Trophoblast cell (in vitro differentiated cells and primary cell): ENCODE measurements at places on chromosomes 11 and 22.
A peak's percentile ranks its signal among the peaks of the same experiment; 100 is the strongest.

DNA sequence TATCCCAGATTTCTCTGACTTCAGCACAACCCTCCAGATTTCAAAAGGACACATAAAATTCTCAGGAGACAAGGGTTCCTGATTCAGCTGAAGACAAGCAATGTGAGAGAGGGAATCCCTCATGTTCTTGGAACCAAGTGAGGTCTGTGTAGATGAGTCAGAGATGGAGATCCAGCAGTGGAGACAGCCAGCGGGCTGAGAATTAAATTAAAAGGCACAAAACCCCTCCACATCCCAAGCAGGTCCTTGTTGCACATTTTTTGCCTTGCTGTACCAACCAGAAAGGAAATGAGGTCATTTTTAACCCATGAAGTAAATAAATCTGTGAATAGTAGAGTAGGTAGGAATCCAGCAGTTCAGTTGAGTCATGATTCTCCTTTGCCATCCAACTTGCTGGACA is 9.7 kb downstream of the MTNR1B start:
- no peak for DNase-seq

GRCh38 chr22:22590136-22590891 is 31.2 kb upstream of the PRAME start:
- DNase-seq: no peak

DNA sequence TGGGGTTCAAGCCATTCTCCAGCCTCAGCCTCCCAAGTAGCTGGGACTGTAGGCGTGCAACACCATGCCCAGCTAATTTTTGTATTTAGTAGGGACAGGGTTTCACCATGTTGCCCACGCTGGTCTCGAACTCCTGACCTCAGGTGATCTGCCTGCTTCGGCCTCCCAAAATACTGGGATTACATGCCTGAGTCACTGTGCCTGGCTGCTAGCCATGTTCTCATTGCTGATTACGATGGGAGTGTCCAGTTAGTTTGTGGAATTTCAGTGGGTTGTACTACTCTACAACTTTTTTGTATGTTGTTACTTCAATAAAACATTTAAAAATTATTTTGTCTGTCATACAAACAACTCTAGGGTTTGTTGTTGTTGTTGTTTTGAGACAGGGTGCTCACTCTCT is 4.8 kb upstream of the VPS11 start:
- DNase-seq: no peak

GRCh38 chr11:17845431-17845881 is 110.9 kb downstream of the KCNC1 start:
- no peak for DNase-seq

GRCh38 chr11:116602637-116602942 is 170.2 kb downstream of the BUD13 start:
- DNase-seq: no peak

GRCh38 chr11:120545813-120546212 is 34.3 kb downstream of the GRIK4 start:
- no peak for DNase-seq

- no peak for DNase-seq
These were observed 1506.8 kb downstream of the BRD1 start for GRCh38 chr22:48320683-48321451.

- DNase-seq: peak; percentile 46
These were observed 255.9 kb upstream of the POU2AF2 start for GRCh38 chr11:110989428-110990133.

GRCh38 chr11:130088919-130089673 is 19.4 kb downstream of the APLP2 start:
- DNase-seq: no peak

DNA sequence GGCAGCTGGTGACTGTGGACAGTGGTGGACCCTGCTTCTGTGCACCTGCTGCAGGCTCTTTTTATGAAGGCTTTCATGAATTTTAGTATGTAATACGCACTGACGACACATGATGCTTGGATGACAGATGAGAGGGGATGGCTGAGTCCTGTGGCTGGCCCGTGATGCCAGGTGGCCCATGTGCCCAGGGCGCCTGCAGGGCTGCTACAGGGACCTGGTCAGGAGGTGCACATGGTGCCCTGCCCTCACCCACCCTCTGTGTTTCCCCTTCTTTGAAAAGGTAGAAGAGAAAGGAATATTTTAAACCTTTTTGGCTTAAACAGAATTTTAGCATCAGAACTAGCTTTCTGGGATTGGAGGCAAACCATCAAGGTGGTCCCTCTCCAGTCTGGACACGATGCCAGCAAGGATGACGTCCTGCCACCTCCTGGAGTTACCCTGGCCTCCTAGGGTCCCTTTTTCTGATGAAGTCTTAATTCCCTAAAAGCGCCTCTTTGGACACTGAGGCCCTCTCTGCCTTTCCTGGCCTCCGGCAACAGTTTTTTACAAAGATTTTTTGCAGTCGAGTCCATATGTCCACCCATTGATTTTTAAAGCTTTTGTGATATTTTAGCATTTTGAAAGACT is 5.4 kb upstream of the RANBP1 start:
- DNase-seq: no peak

- no peak for DNase-seq
These were observed 1.9 kb upstream of the MOGAT2 start for GRCh38 chr11:75715688-75716087.

DNA sequence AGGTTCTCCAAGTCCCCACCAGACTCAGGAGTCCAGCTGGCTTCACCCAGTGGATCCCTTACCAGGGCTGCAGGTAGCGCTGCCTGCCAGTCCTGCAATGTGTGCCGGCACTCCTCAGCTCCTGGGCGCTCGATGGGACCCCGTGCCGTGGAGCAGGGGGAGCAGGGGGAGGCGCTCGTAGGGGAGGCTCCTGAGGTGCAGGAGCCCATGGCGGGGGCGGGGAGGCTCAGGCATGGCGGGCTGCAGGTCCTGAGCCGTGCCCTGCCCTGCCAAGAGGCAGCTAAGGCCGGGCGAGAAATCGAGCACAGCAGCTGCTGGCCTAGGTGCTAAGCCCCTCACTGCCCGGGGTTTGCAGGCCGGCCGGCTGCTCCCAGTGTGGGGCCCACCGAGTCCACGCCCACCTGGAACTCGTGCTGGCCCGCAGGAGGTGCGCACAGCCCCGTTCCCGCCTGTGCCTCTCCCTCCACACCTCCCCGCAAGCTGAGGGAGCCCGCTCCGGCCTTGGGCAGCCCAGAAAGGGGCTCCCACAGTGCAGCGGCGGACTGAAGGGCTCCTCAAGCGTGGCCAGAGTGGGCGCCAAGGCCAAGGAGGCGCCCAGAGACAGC is 792.9 kb upstream of the CCDC179 start:
- DNase-seq: no peak

- no peak for DNase-seq
These were observed 906 bp downstream of the CCDC90B start for GRCh38 chr11:83285151-83285770.

DNA sequence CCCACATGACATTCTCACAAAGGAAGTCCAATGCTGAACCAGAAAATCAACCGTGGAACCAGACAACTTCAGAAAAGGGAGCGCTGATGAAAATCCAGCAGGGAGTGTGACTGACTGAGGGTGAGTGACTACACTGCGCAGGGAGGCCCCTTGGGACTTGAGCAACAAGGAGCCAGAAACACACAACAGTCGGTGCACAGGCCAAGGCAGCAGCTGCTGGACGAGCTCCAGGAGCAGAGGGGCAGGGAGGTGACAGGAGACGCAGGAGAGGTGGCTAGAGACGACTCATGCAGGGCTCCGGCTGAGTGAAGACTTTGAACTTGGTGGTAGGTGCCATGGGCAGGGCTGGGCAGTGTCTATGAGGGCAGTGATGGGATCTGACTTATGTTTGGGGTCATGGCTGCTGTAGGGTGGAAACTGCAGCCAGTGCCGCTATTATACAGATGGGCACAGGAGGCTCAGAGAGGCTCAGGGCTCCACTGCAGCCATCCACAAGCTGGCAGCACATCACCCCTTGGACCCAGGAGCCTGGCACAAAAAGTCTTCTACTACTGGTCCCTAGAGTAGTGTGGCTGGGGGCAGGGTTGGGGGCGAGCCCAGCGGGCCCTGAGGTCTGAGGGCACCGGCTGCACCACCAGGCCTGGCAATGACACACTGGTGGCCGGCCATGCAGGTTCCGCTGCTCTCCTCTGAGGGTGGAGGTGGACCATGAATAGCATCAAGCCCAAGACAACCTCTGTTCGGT is 10.3 kb upstream of the FADD start:
- no peak for DNase-seq

GRCh38 chr22:31230155-31230870 is 18.2 kb downstream of the LIMK2 start:
- DNase-seq: peak; percentile 65

DNA sequence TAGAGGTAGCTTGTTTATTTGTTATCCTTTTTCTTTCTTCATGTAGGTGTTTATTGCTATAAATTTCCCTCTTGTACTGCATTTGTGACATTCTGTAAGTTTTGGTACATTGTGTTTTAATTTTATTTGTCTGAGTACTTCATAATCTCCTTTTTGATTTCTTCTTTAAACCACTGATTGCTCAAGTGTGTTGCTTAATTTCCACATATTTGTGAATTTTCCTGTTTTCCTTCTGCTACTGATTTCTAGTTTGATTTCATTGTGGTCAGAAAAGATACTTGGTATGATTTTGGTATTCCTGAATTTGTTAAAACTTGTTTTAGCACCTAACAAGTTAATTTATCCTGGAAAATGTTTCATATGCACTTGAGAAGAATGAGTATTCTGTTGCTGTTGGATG is 15.1 kb downstream of the OR10V1 start:
- no peak for DNase-seq

DNA sequence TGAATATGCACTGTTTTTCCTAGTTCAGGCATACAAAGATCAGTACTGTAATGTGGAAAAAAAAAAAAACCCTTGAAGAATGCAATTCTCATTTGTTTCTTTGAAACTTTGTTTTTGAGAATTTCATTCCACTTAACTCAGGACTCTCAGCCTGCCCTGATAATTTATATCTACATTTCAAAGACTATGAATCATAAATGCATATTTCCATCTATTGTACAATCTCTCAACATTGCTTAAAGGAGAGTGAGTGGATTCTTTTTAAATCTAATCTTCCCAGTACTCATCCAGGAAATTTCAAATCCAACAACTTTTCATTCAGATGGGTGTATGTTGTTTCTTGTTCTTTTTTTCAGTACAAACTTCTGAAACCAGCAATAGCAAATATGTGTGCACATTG is 322.2 kb upstream of the DDI1 start:
- DNase-seq: peak; percentile 35

DNA sequence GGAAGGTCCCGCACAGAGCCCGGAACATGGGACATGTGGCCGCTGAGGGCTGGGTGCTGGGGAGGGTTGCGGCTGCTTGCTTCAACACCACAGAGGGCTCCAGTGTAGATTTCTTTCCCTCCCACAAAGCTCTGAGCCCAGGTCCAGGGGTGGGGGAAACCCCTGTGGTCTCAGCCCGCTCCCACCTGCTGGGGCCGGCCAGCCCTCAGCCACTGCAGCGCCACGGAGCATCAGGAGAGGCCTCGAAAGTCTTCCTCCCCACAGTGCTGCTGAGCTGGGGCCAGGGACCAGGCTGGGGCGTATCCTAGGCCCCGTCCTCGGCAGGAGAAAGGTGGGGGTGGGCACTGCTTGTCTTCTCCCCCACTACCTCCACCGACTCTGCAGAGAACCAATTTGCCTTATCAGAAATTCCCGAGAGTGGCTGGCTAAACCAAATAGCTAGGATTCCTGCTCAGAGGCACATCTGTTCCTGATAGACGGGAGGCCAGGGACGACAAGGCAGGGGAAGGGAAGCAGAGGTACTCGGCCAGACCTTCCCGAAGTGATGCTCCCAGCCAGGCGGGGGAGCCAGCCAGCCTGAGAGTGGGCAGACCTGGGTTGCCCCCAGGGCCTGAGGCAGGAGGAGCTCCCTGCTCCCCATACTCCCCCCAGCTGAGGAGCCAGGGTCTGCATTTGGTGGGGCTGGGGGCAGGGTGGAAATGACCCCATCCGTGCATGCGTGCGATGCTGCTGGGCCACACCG is 18.7 kb downstream of the IGF2 start:
- no peak for DNase-seq

DNA sequence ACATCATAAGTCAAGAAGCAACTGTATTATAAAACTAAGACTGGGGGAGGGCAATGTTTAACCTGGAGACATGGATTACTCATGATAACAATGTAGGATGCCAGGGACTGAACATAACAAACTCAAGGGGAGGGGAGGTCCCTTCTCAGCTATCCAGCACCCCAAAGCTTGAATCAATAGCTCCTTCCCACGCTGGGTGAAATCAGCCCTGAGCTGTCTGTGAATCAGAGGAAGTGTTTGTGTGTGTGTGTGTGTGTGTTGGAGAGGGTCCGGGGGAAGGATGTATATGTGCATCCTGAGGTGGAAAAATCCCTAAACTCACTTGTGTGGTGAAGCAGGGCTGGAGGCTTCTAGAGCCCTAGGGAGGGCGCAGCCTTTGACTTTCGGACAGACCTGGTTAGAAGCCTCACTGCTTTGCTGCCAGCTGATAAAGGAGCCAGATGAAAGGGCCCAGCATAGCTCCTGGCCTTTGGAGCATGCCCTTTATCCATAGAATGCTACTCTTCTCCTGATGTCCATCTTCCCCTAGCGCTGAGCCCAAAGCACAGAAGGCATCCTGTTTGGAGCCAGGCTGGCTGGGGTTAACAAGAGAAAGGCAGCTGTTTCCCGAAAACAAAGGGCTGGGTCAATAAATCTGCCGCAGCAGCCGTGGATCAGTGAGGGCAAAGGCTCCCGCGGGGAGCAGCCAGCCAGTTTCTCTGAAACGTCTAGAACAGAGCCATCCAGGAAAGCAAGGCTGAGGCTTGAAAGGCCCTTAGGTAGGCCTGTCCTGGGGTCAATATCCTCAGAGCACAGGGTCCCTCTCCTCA is 35.8 kb downstream of the TNKS1BP1 start:
- DNase-seq: no peak

- DNase-seq: peak; percentile 20
These were observed 988 bp upstream of the FLI1 start for GRCh38 chr11:128692753-128693415.

DNA sequence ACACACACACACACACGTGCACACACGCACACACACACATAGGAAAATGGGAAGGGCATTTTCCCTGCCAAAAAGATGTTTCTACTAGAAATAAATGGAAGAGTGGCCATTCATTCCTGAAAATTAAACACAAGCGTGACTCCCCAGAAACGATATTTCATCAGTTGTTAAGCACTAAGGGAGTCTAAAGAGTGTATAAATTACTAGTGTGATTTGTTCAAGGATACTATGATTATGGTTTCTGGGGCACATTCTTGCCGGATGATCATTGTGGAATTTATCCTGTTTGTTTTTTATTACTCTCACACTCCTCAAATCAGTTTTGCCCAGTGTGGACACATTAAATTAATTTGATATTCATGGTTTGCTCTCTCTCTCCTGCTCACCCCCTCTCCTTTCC is 16.4 kb upstream of the AMOTL1 start:
- DNase-seq: no peak
